Trophoblast cell (in vitro differentiated cells and primary cell): ENCODE measurements at places on chromosomes 13 and 19.
A peak's percentile ranks its signal among the peaks of the same experiment; 100 is the strongest.

DNA sequence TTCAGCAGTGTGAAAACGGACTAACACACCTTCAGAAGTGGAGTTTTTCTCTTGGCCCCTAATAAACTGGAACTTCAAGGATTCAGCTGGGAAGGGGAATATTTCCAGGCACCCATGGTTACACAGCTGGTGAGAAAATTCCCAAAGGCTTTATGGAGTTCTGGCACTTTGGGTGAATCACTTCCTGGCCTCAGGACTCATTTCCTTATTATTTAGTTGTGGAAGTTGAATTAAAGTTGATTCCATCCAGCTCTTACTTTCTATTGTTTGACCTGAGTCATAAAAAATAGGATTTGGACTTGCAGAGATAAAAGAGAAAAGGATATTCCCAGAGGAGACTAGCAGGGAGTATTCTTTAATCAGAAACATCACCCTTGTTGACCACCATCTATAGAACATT lies 882.1 kb downstream of the UQCRFS1 start:
- no peaks in the 10 kb centered on the region for H3K36me3 ChIP-seq
- H3K4me3 ChIP-seq: no peak overlapping the region
- no peaks in the 10 kb centered on the region for H3K4me1 ChIP-seq
- H3K27ac ChIP-seq: no peak overlapping the region

- peaks cover 13% of the 10 kb centered on the region for H3K4me1 ChIP-seq
- H3K27ac ChIP-seq: no peak overlapping the region
- H3K36me3 ChIP-seq: peaks cover 13% of the 10 kb centered on the region
- peak overlapping the region; percentile 49 for H3K4me3 ChIP-seq
- DNase-seq: no peak
- no peaks in the 10 kb centered on the region for H3K27me3 ChIP-seq
Measured at GRCh38 chr19:19447536-19448237, 42.2 kb downstream of the GATAD2A start.

- H3K4me3 ChIP-seq: no peak overlapping the region
- no peak overlapping the region for H3K27ac ChIP-seq
- H3K36me3 ChIP-seq: no peaks in the 10 kb centered on the region
- DNase-seq: no peak
Measured at GRCh38 chr13:71789037-71789436, 78.0 kb downstream of the DACH1 start.

GRCh38 chr19:57946316-57946715 lies 1.2 kb downstream of the ZNF256 start:
- H3K27ac ChIP-seq: no peak overlapping the region
- peaks cover 26% of the 10 kb centered on the region for H3K36me3 ChIP-seq
- peaks cover 7% of the 10 kb centered on the region for H3K4me1 ChIP-seq
- peak overlapping the region; percentile 97 for H3K4me3 ChIP-seq
- H3K27me3 ChIP-seq: no peaks in the 10 kb centered on the region
- no peak for DNase-seq

GRCh38 chr13:47845981-47846380 lies 155.1 kb downstream of the SUCLA2 start:
- no peaks in the 10 kb centered on the region for H3K27me3 ChIP-seq
- DNase-seq: no peak
- no peaks in the 10 kb centered on the region for H3K36me3 ChIP-seq
- no peak overlapping the region for H3K4me3 ChIP-seq

- H3K27me3 ChIP-seq: no peaks in the 10 kb centered on the region
- no peaks in the 10 kb centered on the region for H3K36me3 ChIP-seq
- H3K27ac ChIP-seq: no peak overlapping the region
- no peak for DNase-seq
- H3K4me1 ChIP-seq: no peaks in the 10 kb centered on the region
- no peak overlapping the region for H3K4me3 ChIP-seq
Measured at GRCh38 chr13:44299152-44299943, 74.3 kb upstream of the SERP2 start.

DNA sequence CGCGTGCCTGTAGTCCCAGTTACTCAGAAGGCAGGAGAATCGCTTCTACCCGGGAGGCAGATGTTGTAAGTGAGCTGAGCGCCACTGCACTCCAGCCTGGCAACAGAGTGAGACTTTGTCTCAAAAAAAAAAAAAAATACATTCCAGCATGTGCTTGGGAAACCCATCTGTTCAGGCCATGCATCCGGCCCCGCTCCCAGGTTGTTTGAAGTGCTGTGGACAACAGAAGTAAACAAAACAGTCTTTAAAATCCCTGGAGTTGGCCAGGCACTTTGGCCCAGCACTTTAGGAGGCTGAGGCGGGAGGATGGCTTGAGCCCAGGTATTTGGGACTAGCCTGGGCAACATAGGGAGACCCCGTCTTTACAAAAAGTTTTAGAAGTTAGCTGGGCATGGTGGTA lies 3.2 kb upstream of the PTPRS start:
- H3K4me1 ChIP-seq: peaks cover 11% of the 10 kb centered on the region
- H3K27me3 ChIP-seq: peaks cover 10% of the 10 kb centered on the region
- H3K36me3 ChIP-seq: no peaks in the 10 kb centered on the region

DNA sequence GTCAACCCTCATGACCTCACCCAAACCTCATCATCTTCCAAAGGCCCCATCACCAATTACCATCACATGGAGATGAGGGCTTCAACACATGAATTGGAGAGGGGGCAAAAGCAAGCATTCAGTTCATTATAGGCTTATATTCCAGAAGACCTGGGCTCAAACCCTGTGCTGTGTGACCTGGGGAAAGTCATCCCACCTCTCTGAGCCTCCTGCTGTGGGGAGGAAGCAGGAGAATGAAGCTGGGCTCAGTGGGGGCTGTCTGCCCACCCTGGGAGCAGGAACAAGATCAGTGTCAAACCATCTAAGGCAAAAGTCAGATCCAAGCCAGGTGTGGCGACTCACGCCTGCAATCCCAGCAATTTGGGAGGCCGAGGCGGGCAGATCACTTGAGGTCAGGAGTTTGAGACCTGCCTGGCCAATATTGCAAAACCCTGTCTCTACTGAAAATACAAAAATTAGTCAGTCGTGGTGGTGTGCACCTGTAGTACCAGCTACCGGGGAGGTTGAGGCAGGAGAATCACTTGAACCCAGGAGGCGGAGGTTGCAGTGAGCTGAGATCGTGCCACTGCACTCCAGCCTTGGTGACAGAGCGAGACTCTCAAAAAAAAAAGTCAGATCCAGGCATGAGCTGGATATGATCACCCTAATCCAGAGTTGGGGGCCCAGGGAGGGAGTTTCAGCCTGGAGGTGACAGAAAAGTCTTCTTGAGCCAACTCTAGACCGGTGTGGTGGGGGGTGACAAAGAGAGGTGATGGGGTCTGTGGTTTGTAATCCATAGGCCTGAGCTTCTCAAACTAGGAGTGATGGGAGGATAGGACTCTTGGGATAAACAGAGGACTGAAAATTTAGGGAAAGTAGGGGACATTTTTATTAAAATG lies 1.6 kb upstream of the TPM4 start:
- H3K36me3 ChIP-seq: no peaks in the 10 kb centered on the region
- H3K27ac ChIP-seq: no peak overlapping the region
- no peaks in the 10 kb centered on the region for H3K27me3 ChIP-seq
- peak; percentile 55 for DNase-seq
- no peak overlapping the region for H3K4me3 ChIP-seq

DNA sequence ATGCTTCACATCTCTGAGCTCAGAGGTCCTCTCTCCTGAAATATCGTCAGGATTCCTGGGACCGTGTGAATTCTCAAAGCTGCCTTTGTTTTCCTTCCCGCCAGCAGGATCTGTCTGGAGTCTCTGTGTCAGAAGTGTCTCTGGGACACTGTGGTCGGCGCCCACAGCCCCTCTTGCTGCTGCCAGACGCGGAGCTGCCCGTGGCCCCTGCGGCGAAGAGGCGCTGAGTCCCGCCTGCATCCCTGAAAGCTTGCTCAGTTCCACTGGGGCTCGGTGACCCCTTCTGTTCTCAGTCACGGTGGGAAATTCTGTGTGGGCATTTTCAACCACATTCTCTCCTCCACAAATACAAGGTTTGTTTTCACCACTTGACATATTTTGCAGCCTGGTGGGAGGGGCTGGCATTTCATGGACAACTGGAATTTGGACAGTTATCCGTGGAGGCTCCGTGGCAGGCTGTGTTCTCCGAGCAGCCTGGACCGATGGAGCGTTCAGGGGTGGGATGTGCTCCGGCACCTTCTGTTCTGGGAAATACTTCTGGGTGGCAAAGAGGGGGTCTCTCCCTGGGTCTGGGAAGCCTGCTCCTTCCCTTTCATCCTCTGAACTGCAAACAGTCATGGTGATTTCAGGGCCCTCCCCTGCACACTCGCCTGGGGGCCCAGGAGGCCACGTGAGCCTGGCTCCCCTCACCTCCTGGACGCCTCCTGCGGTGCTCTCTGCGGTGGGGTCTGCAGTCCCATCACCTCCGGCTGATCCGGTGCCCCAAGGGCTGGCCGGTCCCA lies 42.6 kb upstream of the GRTP1 start:
- peaks cover 10% of the 10 kb centered on the region for H3K4me1 ChIP-seq
- H3K36me3 ChIP-seq: no peaks in the 10 kb centered on the region
- no peaks in the 10 kb centered on the region for H3K27me3 ChIP-seq
- H3K27ac ChIP-seq: no peak overlapping the region
- no peak overlapping the region for H3K4me3 ChIP-seq
- no peak for DNase-seq

GRCh38 chr19:8515317-8515716 lies 1.4 kb upstream of the ZNF414 start:
- peaks cover 9% of the 10 kb centered on the region for H3K4me1 ChIP-seq
- no peak overlapping the region for H3K27ac ChIP-seq
- H3K36me3 ChIP-seq: peaks cover 11% of the 10 kb centered on the region
- no peaks in the 10 kb centered on the region for H3K27me3 ChIP-seq

- no peaks in the 10 kb centered on the region for H3K27me3 ChIP-seq
- H3K4me1 ChIP-seq: peaks cover 24% of the 10 kb centered on the region
- no peak for DNase-seq
- H3K4me3 ChIP-seq: no peak overlapping the region
Measured at GRCh38 chr13:110216398-110217041, 90.4 kb downstream of the COL4A1 start.

GRCh38 chr13:34816245-34816884 lies 125.7 kb upstream of the NBEA start:
- H3K4me3 ChIP-seq: no peak overlapping the region
- H3K27ac ChIP-seq: peak overlapping the region; percentile 42
- H3K4me1 ChIP-seq: peaks cover 11% of the 10 kb centered on the region
- no peaks in the 10 kb centered on the region for H3K36me3 ChIP-seq

DNA sequence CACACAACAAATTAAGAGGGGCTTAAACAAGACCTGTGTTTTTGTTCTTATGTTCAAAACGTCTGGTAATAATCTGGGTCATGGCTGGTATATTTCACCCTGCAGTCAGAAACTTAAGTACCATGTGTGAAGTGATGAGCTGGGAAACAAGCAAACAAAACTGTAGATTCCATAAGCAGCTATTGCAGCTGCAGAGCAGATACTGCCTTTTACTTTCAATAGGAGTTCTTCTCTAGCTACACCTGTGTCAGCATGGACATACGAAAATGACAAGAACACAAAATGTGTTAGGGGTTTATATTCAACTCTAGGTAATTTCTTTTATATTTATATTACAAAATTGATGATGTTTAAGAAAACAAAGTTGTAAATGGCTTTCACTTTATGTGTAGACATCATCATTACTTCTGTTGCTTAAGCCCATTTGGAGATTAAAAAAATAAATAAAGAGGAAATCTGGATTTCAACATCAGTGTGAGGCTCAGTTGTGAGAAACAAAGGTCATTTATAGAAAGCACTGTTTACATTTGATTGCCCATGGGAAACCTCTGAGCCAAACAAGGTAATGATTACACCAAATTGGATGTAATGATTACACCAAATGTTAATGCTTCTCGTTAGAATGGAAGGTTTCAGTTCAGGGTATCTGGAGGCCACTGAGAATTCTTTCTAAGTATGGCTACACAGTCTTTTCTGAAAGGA lies 451.0 kb upstream of the SLC10A2 start:
- no peak overlapping the region for H3K4me3 ChIP-seq
- no peaks in the 10 kb centered on the region for H3K36me3 ChIP-seq
- no peaks in the 10 kb centered on the region for H3K27me3 ChIP-seq
- H3K4me1 ChIP-seq: no peaks in the 10 kb centered on the region

DNA sequence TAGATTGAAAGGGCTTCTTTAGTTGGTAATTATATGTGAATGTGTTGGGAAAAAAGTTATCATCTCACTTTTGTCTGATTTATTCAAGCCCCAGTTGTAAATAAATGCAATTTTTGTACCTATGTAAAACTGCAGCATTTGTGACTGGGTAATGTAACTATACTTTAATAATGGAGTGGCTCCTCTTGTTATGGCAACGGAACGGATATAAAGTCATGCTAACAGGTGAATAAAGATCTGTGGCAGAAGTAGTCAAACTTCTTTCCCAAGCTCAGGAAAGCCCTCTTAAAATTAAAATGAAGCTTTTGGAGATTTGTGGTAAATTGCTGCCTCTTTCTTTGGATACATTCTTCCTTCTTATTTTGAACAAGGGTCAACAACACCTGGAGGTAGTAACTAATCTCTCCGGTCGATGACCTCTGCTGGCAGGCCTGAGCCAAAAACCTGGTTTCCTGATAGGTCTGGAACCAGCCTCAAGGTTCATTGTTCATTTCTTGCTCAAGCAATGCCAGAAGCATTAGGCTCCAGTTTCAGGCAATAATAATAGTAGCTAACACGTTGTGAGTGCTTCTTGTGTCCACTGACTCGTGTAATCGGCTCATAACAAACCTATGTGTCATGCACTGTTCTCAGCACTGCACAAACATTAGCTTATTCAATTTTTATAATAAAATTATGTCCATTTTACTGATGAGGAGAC lies 313.4 kb upstream of the DACH1 start:
- no peak overlapping the region for H3K4me3 ChIP-seq
- DNase-seq: peak; percentile 18
- no peak overlapping the region for H3K27ac ChIP-seq
- no peaks in the 10 kb centered on the region for H3K4me1 ChIP-seq
- no peaks in the 10 kb centered on the region for H3K36me3 ChIP-seq

DNA sequence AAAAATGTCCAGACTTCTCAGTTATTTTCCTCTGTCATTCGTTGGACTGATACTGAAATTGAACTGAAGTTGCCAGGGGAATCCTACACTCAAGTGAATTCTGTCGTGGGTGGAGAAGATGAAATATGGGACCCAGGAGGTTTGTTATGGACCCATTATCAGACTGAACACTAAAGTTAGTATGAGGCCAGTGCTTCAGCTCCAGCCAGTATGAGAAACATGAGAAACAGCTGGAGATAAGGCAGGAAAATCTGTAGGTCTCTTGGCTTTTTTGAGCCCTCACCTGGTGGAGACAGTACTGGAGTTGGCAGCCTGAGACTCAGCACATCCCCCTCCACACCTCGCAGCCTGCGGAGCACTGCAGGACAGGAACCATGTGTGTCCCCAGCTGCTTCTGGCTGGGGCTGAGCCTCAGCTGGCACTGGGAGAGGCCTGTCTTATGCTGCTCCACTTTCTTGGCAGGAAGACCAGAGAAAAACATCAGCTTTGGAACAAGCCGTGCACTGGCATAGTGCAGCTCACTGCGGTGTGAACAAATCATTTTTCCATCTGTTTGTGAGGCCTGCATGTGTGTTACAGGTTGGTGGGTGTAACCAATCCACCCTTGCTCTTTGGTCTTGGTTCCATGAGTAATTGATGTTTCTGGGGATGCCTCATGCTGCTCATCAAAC lies 641.0 kb downstream of the FGF9 start:
- no peak overlapping the region for H3K27ac ChIP-seq
- H3K4me1 ChIP-seq: no peaks in the 10 kb centered on the region
- peak; percentile 56 for DNase-seq
- no peaks in the 10 kb centered on the region for H3K27me3 ChIP-seq
- H3K36me3 ChIP-seq: no peaks in the 10 kb centered on the region
- no peak overlapping the region for H3K4me3 ChIP-seq

GRCh38 chr13:76783798-76784197 lies 102.4 kb downstream of the KCTD12 start:
- no peak overlapping the region for H3K27ac ChIP-seq
- H3K36me3 ChIP-seq: no peaks in the 10 kb centered on the region
- no peak overlapping the region for H3K4me3 ChIP-seq
- no peaks in the 10 kb centered on the region for H3K4me1 ChIP-seq
- no peaks in the 10 kb centered on the region for H3K27me3 ChIP-seq
